ENCODE measurements at places on chromosomes 16 and 17.

DNA sequence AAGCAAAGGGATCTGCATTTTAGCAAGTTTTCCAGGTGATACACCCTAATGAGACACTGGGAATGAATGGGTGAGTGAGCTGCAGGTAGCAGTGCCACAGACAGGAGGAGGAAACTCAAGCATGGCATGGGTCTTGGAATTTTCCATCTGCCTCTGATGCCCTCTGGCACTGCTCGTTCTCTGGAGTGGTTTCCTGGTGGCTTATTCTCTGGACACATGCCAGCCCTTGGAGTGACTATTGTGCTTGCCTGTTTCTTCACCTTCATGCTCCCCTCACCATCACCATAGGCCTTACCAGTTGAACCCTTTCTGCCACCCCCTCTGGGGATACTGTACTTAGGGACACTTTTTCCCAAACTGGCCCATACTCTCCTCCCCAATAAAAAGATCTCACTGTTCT is 1.6 kb downstream of the COASY start:
- no peak for DNase-seq

DNA sequence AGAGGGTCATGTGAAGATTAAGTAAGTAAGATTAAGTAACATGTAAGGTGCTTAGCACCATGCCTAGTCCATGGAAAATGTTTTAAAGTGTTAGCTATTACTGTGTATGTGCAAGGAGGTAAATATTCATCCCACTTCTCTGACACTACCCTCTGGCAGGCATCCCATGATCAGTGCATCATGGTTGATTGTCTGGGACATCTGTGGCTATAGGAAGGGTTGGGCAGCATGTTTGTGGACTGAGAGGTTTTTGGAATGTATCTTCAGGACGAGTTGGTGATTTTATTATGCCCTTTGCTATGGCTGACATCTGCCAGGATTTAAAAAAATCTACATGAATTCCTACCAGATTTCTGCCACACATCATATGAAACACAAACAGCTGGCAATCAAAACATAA is 6.5 kb upstream of the TAOK1 start:
- DNase-seq: no peak

GRCh38 chr16:20504418-20504817 is 53.1 kb downstream of the ACSM2A start:
- no peak for DNase-seq

GRCh38 chr16:85395207-85395912 is 217.8 kb upstream of the GSE1 start:
- no peak for DNase-seq

DNA sequence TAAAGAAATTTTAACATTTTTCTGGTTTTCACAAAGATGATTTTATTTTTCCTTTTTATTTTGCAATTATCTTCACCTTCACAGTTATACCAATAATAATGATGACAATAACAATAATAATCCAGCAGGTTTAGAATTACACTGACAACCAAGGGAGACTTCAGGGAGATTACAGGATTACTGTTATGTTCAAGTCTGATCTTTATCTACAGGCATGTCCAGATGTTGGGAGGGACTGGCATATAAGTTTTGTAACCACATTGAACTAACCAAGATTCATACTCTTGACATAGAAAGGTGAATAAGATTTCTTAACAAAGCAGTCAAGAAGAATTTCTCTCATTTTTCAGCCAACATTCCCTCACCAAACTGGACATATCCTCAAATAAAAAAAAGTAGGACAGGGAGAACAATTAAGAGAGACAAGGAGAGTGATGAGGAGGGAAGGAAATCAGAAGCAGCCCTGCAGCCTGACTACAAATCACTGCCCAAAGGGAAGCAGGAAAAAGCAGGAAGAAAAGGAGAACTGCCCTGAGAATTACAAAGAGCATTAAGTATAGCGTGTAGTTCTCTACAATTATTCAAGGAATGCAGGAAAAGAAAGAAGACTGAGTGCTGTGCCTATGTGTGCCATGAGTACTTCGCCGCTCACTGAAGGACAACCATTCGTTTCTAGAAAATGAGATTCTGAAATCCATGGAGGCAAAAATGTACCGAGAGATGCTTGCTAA is 155.7 kb upstream of the C17orf78 start:
- no peak for DNase-seq

DNA sequence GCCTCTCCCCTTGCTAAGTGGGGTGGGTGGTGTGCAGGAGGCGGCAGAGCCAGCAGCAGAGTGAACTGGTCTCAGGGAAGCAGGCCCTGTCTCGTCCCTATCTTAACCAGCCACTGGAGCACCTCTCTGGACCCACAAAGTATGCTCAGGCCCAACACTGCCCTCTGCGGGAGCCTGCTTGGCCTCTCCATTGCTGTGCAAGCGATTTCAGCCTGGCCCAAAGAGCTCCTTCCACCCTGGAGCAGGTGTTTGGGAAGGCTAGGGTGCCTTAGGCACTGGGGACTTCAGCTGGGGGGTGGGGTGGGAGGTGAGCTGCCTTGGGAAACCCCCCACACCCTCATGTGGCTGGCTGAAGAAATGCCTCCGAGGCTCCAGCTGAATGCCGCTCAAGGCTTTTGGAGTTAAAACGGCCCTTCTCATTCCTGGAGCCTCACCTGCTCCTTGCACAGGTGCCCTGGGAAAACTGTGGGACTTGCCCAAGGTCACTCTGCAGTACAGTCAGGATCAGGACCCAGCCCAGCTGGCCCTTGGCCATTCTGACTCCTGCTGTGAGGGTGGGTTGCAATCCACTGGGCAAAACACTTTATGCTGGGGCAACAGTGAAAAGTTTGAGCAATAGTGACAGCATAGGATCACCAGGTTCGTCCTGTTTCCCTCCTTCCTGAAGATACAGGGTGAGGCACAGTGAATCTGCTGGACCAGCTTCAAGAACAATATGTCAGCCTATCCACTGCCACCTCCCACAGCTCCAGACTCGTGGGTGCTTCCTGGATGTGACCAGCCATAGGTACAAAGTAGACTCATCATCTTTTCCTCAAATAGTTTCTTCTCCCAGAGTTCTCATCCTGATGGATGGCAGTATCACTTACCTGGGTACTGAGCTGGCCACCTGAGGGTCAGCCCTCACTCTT is 5.9 kb upstream of the UBE2O start:
- peak; percentile 78 for DNase-seq

GRCh38 chr17:71080937-71081336 is 911.6 kb downstream of the KCNJ2 start:
- DNase-seq: no peak

- peak; percentile 46 for DNase-seq
These were observed 1.3 kb downstream of the ZNF276 start for GRCh38 chr16:89722392-89723278.

- DNase-seq: no peak
These were observed 64.0 kb upstream of the DNAH17 start for GRCh38 chr17:78641243-78641642.

DNA sequence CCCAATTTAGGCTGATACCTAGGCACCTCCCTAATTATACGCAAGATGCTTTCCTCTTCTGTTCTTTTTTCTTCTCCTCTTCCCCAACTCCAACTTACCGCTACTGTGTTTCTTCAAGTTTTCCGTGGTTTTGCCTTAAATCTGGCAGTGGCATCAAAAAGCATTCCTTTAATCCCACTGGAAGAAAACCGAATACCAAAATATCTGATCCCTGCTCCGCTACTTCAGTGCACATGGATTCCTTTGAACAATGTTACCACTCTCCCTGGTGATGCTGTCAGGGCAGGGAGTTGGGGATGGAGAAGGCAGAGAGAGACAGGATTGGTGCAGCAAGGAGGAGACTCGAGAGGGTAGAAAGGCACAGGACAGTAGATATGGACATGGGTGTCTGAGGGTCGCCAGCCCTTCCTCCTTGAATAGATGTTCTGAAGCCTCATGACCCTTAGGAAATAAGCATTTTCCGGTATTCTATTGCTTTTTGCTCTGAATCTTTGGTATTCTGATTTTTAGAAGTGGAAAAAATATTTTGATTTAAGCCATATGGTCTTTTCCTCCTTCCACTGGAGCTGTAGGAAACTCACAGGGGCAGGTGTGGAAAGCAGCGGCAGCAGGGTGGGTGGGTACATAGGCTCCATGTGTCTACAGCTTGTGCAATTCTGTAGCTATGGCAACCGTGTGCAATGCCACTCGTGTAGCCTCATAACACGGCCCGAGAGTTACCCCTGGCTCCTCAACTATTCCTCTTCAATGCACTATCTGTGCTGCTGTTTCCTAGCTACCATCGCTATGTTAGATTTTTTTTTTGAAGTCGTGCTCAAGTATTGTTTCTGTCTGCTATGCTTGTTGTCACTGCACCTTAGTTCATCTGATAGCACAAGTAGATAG is 32.3 kb upstream of the TANC2 start:
- DNase-seq: no peak

GRCh38 chr17:71488851-71489250 is 632.0 kb upstream of the SOX9 start:
- no peak for DNase-seq

- no peak for DNase-seq
These were observed 73.2 kb downstream of the MYH10 start for GRCh38 chr17:8557176-8557806.

DNA sequence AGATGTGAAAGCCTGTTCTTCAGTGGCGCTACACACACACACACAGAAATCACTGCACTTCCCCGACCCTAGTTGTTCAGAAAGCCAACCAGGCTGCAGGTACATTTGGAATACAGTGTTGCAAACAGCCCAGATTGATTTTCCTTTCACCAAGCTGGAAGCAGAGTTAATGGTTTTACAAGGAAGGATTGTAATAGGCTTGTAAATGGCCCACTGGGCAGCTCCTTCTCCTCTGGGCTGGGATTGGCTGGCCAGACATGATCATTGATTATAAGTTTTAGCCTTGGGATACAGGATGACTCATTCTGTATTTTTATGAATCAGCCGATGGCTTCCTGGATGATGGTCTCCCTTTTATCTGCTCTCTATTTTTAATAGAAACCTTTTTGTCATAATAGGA is 2.5 kb downstream of the VAT1L start:
- DNase-seq: no peak

GRCh38 chr16:67935101-67935401 is 1.6 kb downstream of the PSMB10 start:
- DNase-seq: no peak

- DNase-seq: no peak
These were observed 78.0 kb downstream of the ANKFN1 start for GRCh38 chr17:56231252-56231651.

DNA sequence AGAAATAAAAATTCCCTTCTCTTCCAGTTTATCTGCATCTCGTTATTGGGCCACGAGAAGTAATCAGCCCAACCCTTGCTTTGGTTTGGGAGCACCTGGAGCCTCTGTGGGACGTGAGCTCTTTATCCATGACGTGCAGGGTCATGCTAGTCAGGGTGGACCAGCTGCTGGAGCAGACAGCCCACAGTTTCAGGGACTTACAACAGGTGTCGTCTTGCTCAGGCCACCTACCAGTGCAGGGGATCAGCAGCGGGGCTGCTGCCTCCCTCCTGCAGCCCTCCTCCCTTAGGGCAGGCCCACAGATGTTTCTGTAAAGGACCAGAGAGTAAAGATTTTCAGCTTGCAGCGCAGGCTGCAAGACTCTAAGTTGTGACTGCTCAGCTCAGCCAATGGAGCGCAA is 16.9 kb downstream of the ADAD2 start:
- no peak for DNase-seq
